ENCODE measurements at places on chromosomes 16 and 17.

GRCh38 chr16:85306793-85307551 is 194.7 kb upstream of the CIBAR2 start:
- DNase-seq, result no peak

DNA sequence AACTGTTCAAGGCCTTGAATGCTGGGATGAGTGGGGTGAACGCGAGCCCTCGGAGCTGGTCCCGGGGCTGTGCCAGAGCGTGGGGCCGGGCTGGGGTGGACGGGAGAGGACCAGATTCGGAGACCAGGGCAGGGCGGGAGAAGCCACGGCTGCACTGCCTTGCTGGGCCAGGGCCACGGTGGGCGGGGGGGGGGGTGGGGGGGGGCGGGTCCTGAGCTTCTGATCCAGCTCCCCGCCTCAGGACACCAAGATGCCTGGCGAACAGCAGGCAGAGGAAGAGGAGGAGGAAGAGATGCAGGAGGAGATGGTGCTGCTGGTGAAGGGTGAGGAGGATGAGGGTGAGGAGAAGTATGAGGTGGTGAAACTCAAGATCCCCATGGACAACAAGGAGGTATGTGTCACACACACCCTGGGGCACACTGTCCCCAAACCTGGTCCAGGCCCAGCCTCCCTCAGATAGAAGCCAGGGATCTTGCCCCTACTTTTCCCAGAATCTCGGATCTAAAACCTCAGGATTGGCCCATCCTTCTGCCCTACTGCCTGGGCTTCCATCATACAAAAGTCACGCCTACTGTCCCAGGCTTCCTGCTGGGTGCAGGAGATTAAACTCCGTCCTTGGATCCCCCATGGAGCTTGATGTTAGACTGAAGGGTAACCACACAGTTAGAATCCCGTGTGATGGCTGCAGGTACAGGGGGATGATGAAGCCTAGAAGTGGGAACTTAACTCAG is 563 bp downstream of the ZNF771 start:
- no peak for DNase-seq

DNA sequence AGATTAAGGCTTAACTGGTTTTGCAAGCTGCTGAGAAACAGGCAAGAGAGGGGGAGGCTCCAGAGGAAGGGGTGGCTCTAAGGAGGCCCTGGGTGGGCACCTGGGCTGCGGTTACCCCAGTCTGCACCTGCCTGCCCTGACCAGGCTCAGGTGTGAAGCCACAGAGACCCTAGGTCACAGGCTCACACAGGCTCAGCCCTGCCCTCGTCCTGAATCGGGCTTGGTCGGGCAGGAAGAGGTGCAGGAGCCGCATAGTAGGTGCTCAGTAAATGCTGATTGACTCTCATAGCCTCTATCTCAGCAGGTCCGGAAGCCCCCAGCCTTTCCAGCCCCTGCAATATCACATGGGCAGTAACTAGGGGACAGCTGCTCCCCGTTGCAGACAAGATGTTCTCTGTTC is 203.4 kb downstream of the GSG1L start:
- no peak for DNase-seq

DNA sequence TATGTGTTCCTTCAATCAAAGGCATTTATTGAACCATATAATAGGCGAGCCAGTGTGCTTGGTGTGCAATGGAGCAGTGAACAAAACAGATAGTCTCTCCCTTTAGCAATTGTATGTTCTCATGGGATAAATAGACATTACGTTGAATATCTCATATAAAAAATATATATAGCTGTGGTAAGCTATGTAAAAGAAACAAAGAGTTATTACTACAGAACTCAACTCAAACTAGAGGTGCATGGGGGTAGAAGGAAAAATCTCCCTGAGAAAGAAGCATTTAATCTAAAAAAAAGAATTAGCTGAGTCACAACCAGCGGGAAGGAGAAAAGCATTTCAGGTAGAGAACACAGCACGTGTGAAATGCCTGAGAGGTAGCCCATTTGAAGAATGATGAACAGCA is 919.3 kb downstream of the CDH11 start:
- no peak for DNase-seq

DNA sequence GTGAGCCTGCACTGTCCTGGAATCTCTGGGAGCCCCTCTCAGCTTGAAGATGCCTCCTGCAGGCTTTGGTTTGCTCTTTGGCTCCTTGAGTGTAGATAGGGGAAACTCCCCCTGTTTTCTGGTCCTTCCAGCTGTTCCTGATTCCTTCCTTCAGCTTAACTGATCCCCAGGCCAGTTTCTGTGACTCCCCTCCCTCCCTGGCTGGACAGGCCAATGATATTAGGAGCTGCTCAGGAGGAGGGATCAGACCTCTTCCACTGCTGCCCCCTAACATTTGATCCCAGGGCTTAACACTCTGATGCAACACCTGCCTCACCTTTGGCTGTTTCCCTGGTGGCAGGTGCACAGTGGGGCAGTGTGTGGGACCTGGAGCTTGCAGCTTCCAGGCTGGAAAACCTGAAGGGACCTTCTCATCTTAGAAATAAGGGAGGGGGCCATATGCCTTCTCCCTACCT is at the start of gene TAC4:
TSS of gene TAC4 (minus strand) at position 51 of the 455 bp plus-strand sequence. CDS start 52 bp downstream, outside the sequence.
- DNase-seq, result no peak

All from cortex of kidney (tissue), 1 donor.